ENCODE measurements at places on chromosomes 7 and 10.

DNA sequence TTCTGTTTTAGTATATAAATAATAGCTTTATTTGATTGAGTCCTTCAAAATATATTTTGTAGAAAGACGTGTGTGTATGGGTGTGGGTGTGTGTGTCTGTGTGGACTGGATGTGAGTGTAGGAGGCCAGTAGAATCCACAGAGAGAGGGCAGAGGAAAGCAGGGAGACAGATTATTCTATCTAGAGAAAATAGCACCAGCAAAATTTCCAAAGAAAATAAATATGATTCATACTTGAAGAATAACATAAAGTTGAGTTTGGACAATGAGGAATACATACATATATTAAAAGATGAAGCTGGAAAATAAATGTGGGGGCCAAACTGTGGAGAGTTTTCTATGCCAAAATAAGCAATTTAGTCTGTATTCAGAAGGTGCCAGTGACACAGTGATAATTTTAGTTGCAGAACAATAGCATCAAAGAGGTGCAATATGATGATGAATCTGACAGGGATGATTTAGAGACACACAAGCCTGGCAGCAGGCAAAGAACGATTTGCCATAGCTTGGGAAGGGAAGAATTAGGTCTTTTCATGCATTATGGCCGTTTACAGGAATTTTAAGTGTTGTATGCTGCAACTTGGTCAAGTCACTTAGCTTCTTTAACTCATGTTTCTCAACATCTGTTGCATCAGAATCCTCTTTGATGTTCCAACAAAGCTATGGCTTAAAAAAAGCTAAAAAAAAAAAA lies 121.3 kb downstream of the SEMA3A start:
- DNase-seq, result peak; percentile 75

- no peak for DNase-seq
Measured at GRCh38 chr10:12782537-12782936, 219.0 kb downstream of the CCDC3 start.

DNA sequence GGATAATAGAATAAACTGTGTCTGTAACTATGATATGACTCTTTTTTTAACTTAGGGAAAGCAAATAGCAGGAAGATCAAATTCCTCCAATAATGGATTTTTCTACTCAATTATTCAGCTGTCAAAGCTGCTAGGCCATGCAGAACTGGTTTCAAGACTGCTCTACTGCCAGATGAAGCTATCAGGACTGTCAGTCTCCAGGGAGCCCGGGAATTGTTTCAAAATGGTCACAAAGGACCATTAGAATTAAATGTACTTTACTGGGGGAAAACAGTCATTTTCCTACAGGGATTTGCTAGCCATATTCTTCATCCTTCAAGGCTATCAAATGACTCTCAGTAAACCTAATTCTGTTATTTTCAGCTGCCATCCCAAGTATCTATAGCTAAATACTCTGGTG lies 276.3 kb downstream of the LHFPL3 start:
- DNase-seq, result no peak

- peak; percentile 59 for DNase-seq
Measured at GRCh38 chr10:21314906-21315644, 210.4 kb downstream of the SKIDA1 start.
